A172 (cell line): ENCODE measurements at places on chromosomes 5 and 9.
A peak's percentile ranks its signal among the peaks of the same experiment; 100 is the strongest.

DNA sequence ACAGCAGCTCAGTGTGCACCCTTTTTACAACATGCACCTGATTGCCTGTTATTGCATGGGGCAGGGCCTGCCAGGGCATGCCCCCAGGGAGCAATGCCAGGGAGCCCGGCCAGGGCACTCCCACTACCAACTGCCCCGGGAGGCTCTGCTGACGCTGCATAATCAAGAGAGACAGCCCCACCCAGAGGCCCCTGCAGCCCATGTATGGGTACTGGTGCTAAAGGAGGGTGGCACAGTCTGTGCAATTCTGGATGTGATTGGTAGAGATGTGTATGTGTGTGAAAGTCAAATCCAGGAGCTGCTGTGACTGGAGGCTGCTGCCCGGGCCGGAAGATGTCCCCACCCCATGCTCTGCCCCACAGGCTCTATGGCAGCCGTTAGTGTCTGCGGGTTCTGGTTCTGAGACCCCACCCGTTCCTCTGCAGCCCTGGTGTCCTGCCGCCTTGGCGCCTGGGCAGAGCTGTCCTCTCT, 3.9 kb upstream of the NEURL1B start:
- peak; percentile 73 for DNase-seq

DNA sequence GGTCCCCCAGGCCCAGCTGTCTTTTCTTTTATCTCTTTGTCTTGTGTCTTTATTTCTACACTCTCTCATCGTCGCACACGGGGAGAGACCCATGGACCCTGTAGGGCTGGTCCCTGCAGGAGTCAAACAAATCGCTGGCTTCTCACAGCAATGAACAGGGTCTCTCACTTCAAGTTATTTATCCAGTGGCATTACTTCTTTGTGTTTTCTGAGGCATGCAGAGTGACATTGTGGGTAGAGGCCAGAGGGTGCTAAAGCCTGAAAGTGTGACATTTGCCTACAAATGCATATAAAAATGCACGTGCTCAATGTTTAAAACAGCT, 127.6 kb downstream of the ST8SIA4 start:
- DNase-seq: no peak

- no peak for DNase-seq
These were observed 601.4 kb upstream of the TLE4 start for GRCh38 chr9:78970375-78970774.

DNA sequence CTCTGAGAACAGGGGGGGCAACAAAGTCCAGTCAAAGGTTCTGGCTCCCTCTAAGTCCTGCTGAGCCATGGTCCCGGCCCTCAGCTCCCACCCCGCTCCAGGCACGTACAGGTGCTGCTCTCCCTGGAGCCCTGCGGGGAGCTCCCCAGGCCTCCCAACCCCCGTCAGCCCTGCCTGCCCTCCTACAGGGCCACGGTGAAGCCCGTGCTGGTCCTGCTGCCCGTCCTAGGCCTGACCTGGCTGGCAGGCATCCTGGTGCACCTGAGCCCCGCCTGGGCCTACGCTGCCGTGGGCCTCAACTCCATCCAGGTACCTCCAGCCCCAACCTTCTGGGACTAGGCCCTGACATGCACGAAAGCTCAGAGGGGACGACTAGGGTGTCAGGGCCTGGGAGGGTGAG, 20.1 kb downstream of the ADGRD2 start:
- no peak for DNase-seq

DNA sequence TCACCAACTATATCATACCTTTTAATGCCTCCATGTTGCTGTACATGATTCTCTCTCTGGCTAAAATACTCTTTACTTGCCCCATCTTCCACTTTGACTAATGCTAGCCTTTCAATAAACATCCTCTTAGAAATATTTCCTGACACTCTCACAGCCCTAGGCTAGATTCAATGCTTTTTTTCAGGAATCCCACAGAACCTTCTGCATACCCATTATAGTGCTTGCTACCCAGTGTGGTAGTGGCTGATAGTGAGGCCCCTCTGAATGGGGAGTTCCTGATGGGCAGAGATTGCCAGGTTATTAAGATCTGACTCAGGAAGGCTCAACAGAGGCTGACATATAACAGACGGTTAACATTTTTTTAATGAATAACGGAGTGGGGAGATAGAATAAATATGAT, 11.6 kb downstream of the SSBP2 start:
- DNase-seq: no peak

DNA sequence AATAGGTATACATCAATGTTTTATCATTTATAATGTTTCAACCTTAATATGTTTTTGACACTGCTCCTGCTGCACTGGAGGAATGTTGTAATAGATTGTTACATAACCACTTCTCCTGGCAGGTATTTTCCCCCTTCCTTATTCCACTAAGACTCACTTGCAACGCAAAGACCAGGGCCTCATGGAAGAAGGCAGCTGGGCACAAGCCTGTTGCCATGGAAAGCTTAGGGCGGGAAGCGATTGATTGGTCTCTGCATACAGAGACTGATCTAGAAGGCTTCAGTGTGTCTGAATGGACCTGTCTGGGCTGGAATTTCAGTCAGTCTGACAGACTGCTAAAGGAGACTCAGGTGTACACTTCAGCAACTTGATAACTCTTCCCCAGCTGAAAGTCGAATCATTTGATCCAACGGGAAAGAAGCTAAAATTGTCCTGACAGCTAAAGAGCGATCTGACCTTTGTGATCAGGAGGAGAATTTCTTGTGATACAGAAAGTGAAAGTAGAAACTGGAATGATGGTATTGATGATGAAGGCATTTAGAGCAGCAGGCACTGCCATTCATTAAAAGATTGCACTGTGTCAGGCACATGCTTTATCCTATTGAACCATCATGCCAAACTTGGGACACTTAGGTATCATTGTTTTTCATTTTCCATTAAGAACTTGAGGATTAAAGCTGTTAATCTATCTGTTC, 65.1 kb downstream of the GRIA1 start:
- DNase-seq: no peak

DNA sequence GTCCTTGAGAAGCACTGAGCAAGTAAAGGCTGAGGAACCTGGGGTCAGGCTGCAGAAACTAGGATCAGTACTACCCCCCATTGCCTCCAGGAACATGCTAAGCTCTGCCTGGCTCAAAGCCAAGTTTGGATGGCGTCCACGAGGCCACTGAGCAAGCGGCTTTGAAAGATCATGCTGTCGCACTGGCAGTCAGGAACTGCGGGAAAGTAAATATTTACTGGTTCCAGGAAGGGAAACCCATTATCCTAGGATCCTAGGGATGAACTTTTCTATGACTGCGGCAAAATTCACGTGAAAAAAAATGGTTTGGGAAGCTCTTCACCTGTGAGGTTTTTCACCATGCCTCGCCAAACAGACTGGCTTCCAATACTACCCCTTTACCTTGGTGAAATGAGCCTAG, 75.3 kb upstream of the PJA2 start:
- no peak for DNase-seq

GRCh38 chr5:42889311-42889933, 77.7 kb upstream of the SELENOP start:
- peak; percentile 79 for DNase-seq
